Omental fat pad (tissue), 4 donors: ENCODE measurements at places on chromosomes 5 and 9. TPM values are rescaled to one million over a fixed set of nuclear protein-coding genes. Genes with fewer than 3 reads are reported as not detected.

Gene MARCOL
- total RNA-seq, result not detected

Gene PRLR
- 2.4 TPM for total RNA-seq

Gene SAXO1
- total RNA-seq, result not detected

Gene IFNA8
- total RNA-seq, result not detected

Gene SHOC1
- total RNA-seq, result not detected

Gene LEAP2
- total RNA-seq, result 1.3 TPM

- no peak for DNase-seq
Measured at GRCh38 chr5:44862808-44863207, 54.1 kb downstream of the MRPS30 start.

DNA sequence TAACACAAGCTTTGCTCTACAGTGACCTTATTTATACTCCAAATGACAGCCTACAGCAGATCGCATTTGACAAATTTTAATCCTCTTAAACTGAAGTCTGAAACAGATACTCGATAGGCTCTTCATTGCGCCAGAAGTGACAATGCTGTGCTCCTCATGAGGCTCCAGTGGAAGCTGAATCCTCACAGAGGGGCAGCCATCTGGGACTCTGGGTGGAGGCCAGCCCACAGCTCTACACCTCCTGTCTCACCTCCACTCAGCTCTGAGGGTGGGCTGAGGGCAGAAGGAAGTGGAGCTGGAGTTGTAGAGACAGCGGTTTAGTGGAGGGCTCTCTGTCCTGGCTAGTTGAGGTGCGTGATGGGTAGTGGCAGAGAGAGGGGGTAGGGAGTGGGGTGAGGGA lies 283.3 kb upstream of the ANKRD55 start:
- no peak for DNase-seq

DNA sequence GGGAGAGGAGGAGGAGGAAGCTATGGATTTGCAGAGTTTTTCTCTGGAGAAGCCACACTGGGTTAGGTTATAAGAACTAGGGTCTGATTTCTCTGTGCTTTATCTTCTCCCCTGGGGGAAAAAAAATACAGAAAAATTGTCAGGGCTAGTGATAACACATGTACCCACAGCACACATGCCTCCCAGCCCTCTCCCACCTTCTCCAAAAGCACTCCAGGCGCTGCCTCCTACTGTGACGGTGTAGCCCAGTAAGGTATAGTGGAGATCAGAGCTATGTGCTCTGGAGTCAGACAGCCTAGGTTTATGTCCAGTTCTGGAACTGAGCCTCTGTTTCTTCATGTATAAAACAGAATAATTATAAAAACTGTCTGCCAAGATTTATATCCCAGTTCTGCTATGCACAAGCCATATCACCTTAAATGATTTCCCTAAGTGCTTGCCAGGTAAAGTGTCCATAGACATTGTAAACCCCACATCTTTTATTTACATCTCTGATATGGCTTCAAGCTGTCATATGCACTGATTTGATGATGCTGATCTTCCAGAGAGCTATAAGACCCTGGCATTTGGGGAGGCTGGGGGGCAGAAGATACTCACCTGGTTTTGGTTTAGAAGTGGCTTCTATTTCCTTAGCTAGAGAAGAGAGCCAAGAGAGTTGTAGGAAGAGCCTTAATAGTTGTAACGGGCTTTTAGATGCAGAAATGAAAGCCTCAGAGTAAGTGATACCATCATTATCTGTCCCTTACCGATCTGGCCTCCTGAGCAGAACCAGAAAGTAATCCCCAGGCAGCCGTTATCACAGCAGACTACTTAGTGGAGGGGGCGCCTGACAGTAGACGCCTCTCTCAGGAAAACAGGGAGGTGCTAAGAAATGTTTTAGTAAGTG lies 7.6 kb downstream of the SLC1A3 start:
- DNase-seq, result no peak

DNA sequence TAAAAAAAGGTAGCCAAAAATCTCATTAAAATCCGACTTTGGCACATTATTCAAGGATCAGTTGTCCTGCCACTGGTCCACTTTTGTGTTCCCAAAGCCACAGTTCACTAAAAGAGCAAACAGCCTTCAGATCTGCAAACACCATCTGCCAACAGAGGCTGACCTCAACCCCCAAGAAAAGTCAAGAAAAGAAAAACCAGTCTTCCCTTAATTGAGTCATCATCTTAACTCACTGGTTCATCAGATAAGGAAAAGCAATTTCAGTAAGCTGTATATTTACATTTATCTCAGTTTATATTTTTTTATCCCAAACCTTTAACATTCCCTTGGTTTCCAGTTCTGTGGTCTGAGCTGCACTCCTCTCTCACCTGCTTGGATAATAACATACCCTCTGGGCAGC lies 21.2 kb downstream of the RASEF start:
- DNase-seq, result no peak

- no peak for DNase-seq
Measured at GRCh38 chr5:27906931-27907601, 868.7 kb upstream of the CDH9 start.

DNA sequence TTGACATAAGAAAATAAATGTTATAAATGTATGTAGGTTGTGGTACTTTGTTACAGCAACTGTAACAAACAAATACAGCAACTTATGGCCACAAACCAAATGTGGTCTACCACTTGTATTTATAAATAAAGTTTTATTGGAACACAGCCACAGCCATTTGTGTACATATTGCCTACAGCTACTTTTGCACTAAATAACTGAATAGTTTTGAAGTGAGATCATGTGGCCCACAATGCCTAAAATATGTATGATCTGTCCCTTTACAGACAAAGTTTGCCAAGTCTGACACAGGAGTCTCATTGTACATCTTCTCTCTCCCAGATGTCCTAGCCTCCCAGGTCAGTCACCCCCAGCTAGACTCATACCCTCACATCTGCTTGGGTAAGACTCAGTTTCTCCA lies 283.6 kb upstream of the PRDM9 start:
- DNase-seq, result no peak

GRCh38 chr9:133493845-133494540 lies 15.1 kb upstream of the SLC2A6 start:
- DNase-seq, result no peak

DNA sequence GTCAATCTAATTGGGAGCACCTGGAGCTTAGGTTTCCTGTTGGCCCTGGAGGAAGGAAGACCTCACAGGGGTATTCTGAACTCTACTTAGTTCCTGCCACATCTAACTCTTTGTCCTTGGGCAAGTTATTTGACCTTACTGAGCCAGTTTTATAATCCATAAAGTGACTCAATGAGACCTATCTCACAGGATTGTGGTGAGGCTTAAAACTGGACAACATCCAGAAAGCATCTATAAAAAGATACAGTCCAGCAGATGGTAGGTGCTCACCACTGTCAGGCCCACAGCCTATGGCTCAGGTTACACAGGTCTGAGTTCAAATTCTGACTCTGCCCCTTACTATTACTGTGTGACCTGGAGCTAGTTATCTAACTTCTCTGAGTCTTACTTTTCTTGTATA lies 23.3 kb downstream of the KCNV2 start:
- no peak for DNase-seq

GRCh38 chr9:22158927-22159346 lies 149.8 kb upstream of the CDKN2B start:
- DNase-seq, result peak; percentile 64

DNA sequence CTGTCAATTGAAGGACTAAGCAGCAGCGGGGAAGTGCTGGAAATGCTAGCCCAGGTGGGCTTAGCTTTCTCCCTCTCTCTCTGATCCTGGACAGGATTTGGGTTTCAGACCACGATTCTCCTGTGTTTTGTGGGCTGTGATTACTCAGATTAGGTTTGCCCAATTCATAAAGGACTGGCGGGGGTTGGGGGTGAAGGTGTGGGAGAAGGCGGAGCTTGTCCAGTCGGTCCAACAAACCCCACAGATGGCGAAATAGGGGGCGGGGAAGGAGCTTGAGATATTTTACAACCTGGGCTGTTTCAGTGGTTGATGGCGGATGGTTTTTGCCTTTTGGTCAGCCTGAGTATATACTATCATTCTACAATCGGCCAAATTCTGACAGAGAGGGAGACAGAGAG lies 35.2 kb downstream of the PCDHAC2 start:
- DNase-seq, result peak; percentile 58

GRCh38 chr5:168307022-168307421 lies 15.6 kb downstream of the WWC1 start:
- DNase-seq, result no peak

DNA sequence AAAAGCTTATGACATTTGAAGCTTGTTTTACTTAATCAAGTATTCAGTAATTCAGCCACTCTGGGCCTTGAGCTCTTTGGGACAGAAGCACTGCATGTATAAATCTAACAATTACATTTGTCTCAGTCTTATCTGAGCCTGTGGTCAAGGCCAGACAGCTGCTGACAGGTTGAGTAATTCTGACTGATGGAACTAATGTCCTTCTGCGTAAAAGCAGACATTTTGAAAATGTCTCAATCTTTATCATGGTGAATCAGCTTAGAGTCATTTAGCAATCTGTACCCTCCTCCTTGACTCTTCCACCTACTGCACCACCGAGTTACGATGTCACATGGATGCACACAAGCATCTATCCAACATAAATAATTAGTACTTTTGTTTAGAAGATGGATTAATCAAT lies 400.0 kb downstream of the ARRDC3 start:
- DNase-seq, result no peak

DNA sequence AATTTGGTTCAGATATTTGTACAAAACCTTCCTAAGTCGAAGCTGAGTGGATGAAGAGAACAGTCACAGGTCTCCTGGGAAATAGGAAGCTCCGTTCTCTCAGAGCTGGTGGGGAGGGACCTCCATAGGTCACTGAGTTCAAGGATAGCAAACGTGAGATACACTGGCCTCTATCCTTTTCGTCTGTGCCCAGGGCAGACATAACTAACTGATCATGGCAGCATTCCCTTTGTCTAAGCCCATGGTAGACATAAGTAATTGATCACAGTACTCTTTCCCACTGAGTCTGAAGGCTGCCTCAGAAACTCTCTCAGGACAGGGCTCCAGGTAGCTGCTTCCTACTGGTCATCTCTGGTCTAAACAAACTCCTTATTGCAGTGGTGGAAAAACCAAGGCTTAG lies 12.3 kb upstream of the CORO2A start:
- DNase-seq, result no peak

GRCh38 chr9:134785325-134786108 lies 95.1 kb upstream of the FCN2 start:
- DNase-seq, result no peak

DNA sequence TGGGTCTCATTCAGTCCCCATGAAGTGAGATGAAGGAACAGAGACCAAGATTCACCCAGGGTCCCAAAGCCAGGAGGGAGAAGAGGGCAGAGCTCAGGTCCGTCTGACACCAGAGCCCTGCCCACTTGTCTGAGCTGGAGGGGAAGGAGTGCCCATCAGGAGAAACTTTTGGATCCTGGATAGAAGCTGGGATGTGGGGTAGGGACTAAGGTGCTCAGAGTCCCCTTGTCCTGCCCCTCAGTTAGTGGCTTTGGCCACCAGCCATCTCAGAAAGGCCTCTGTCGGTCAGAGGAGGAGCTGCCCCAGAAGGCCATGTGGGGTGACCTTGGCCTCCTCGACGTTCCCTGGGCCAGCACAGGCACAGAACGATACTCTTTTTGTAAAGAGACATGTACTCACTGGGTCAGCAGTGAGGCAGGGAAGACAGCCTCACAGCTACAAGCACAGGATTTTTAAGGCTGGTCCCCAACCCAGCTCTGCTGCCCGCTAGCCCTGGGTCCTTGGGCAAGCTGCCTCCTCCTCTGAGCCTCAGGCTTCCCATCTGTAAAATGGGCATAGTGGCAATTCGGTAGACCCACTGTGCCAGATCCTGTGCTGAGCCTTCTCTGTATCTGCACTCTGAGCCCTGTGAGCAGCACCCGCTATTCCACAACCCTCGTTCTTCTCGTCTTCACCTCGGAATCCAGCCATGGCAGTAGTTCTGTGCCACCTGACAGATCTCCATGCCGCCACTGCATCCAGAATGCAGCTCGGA lies 49.4 kb downstream of the C9orf50 start:
- DNase-seq, result no peak

DNA sequence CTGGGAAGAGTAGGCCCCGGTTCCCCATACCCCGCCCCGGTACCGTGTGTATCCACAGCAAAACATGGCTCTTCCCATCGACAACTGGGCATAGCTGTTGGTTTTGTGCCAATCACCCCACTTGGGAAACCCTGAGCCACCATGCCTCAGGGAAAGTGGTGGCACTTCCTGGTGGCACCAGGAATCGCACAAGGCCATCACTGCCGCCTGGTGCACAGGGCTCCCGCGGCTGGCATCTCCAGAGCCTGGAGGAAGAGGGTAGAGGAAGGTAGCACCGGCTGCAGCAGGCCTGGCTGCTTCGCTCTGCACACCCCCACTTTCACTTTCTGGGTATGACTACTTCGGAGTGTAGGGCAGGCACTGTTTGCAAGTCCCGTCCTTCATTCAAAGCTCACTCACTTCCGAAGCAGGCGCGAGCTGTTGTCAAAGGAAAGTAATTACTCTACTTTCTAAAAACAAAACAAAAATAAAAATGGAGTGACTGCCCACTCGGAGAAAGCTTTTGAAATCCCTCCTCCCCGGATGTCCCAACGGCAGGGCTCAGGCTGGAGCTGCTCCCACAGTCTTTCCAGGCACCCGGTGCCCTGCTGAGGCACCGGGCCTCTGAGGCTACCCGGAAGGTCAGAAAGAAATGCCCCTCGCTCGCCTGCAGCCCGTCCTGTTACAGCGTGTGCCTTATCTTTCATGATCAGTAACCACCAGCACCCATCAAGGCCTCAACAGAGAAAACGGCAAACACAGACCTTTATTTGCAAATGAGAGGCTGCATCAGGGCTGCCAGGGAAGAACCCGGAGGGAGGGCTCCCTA lies 2.0 kb downstream of the BRD3 start:
- no peak for DNase-seq

- DNase-seq, result no peak
Measured at GRCh38 chr9:14403081-14403480, 89.1 kb upstream of the NFIB start.

GRCh38 chr5:55498457-55498856 lies 36.3 kb downstream of the PLPP1 start:
- no peak for DNase-seq

- no peak for DNase-seq
Measured at GRCh38 chr9:79639354-79639753, 67.6 kb downstream of the TLE4 start.

- peak; percentile 91 for DNase-seq
Measured at GRCh38 chr9:6681147-6681956, 35.8 kb upstream of the GLDC start.

DNA sequence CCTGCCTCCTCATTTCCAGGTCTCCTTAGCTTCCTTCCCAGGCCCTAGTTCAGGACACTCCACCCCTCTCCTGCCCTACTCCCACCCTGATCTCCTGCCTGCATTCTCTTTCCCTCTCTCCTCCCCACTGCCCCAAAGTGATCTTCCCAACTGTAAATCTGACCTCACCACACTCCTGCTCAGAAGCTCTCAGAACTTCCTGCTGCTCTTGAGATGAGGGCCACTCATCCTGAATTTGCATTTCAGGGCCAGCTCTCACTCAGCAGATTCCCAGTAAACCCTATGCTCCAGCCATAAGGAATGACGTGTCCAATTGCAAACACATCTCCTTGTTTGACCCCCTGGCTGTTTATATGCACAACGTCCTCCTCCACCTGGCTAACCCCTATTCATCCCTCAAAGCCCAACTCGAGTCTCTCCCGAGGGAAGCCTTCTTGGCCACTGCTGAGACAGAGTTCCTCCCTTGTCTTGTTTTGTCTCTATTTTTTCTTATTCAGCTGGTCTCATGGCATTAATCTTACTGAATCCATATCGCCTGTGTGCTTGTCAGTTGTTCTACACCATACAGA lies 95.0 kb downstream of the NSG2 start:
- no peak for DNase-seq
